ENCODE measurements at places on chromosomes 11 and 22. TPM values are rescaled to one million over a fixed set of nuclear protein-coding genes. Genes with fewer than 3 reads are reported as not detected.

DNA sequence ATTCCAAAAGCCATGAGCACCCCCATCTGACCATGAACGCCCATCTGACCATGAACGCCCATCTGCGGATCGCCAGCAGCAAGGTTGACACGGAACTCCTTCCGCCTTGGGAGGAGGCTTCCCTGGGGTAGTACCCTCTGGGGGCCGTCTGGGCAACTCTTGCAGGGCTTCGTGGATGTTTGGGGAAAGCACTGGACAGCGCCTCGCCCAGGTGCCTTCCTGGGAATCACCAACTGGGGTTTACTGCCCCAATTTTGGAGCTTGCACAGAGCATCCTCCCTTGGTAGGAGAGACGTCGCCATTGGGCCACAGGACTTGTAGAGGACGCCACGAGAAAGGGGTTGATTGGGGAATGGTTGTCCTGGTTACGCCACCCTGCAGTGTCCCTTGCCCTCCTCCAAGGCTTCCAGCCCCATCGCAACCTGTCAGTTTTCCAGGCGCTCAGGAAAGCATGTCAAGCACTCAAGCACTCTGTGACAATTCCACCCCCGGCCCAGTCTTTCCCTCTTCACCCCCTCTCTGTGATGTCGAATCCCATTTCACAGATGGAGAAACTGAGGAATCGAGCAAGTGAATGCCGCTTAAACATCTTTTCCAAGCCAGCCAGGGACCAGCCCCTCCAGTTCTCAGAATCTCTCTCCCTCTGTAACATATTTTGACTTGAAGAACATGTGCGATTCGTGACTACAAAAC is 914 bp upstream of the PRDM11 start:
- DNase-seq: peak; percentile 56
- no peaks in the 10 kb centered on the region for H3K36me3 ChIP-seq
- no peak overlapping the region for H3K27ac ChIP-seq
- H3K27me3 ChIP-seq: no peaks in the 10 kb centered on the region

- H3K36me3 ChIP-seq: no peaks in the 10 kb centered on the region
- peaks cover 3% of the 10 kb centered on the region for H3K27me3 ChIP-seq
- H3K4me1 ChIP-seq: no peaks in the 10 kb centered on the region
- no peak for DNase-seq
These were observed 589.5 kb downstream of the OPCML start for GRCh38 chr11:132942611-132943356.

DNA sequence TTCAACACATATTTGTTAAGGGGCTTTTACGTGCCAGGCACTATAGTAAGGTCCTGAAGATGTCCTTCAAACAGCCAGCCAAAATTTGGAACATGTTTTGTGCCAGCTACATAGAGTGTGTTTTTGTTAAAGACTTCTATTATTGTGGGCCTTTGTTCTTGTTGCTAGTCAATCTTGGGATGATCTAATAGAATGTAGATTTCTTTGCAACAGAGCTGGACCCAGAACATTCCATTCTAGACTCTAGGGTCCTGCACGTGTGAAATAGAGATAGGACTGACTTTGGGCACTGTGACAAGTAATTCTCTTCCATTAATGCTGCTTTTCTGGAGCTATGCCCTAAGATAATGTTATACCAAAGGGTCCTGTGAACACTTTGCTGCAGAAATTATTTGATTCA is 16.9 kb upstream of the IPO7 start:
- no peaks in the 10 kb centered on the region for H3K27me3 ChIP-seq
- no peak for DNase-seq
- H3K4me1 ChIP-seq: no peaks in the 10 kb centered on the region

- no peaks in the 10 kb centered on the region for H3K27me3 ChIP-seq
- H3K4me1 ChIP-seq: no peaks in the 10 kb centered on the region
- no peak for DNase-seq
- no peaks in the 10 kb centered on the region for H3K36me3 ChIP-seq
These were observed 54.3 kb downstream of the TSPAN18 start for GRCh38 chr11:44780940-44781631.

Gene CNTN5
- total RNA-seq: 2.9 TPM

Gene SLC22A12
- not detected for total RNA-seq

All from aorta (tissue), 5 donors.